ENCODE measurements at places on chromosomes 16 and 17.

- DNase-seq: no peak
These were observed 9.9 kb downstream of the FMNL1 start for GRCh38 chr17:45231481-45232116.

GRCh38 chr16:52634528-52634927, 87.6 kb upstream of the TOX3 start:
- DNase-seq: no peak

DNA sequence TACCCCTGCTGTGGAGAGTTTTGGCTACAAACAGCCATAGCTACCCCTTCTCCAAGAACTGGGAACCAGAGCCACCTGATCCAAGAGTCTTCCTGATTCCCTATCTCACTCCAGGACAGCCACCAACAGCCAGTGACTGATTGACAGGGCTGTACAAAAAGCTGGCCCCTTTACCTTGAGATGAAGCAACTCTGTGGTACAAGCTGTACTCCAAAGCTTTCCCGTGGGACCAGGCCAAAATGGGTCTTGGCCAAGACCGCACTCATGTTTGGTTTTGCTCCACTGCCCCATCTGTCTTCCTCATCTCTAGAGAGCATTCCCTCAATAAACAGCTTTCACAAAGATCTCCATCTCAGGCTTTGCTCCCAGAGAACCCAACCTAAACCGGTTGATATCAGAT, 43.6 kb downstream of the RNF157 start:
- no peak for DNase-seq

- no peak for DNase-seq
These were observed 2.7 kb upstream of the LASP1NB start for GRCh38 chr17:38922538-38923297.

GRCh38 chr17:2419486-2419885, 18.6 kb upstream of the MNT start:
- DNase-seq: no peak
